ENCODE measurements at places on chromosomes 5 and 9.

GRCh38 chr5:56534102-56534829, 281.1 kb upstream of the MAP3K1 start:
- no peak for DNase-seq

GRCh38 chr5:56588636-56589480, 226.5 kb upstream of the MAP3K1 start:
- DNase-seq = peak; percentile 50

- DNase-seq = no peak
Observed at GRCh38 chr9:99509900-99510535, 287.9 kb downstream of the SEC61B start.

DNA sequence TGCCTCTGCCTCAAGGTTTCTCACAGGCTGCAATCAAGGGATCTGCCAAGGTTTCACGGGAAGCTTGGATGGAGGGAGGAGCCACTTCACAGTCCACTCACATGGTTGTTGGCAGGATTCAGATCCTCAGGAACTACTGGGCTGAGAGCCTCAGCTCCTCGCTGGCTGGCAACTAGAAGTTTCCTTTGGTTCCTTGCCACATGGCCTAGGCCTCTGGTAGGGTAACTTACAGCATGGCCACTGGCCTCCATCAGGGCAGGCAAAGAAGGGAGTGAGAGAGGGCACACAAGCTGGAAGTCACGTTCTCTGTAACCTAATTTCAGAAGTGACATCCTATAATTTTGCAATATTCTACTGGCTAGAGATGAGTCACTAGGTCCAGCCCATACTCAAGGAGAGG, 32.2 kb downstream of the SPOCK1 start:
- no peak for DNase-seq

DNA sequence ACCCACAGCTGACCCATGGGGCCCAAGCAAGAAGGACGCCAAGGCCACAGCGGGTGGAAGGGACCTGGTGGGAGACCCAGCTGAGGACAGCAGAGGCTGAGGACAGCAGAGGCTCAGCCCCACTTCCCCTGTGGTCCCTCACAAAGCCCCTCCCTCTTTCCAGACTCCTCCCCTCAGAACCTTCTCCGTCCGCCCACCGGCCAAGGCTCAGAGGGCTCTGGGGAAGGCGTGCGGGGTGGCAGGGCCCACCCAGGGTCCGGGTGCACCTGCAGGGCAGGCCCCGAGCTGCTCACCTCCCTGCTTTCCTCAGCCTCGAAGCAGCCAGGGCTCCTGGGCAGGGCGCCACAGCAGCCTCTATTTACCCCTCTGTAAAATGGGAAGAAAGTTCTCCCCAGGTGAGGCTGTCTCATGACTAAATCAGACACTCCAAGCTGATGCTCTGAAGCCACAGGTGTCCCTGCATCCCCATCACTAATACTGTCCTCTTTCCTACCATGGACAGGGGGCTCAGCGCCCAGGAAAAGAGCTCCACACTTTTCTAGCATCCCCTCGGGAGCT, 137.9 kb upstream of the PPP1R26 start:
- no peak for DNase-seq

GRCh38 chr9:71446473-71447411, 321.6 kb downstream of the CEMIP2 start:
- peak; percentile 95 for DNase-seq

Data from neural progenitor cell (in vitro differentiated cells).